Stimulated activated CD8-positive, alpha-beta memory T cell treated with anti-CD3 and anti-CD28 coated beads, Interleukin-4, amount 100 ng/mL, for 1 hour (primary cell): ENCODE measurements at places on chromosomes 7 and 10.

GRCh38 chr10:100565206-100565985, 29.7 kb downstream of the HIF1AN start:
- DNase-seq, result no peak

DNA sequence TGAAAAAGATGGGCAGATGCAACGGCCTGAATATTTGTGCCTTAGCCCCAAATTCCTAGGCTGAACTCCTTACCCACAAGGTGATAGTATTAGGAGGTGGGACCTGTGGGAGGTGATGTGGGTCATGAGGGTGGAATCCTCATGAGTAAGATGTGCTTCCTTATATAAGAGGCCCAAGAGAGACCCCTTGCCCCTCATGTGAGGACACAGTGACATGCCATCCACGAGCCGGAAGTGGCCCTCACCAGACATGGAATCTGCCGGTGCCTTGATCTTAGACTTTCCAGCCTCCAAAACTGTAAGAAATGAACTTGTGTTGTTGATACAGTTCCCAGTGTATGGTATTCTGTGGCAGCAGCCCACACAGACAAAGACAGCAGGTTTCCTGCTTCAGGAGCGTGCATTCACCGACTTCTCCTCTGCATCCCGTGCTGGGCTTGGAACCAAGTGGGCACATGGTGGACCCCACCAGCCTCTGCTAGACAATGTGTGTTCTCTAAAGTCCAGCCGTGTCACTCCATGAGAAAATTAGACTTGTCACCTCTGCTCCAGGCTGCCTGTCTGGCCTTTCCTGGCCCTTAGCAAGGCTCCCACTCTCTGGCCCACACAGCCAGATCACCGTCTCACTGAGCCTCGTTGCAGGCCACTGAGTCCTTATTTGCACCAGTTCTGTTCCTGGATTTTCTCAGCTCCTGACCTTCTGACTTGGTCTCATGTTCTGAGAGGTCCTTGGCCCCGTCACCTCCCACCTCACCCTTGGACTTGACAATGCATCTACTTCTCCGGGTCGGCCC, 52.9 kb upstream of the CACUL1 start:
- no peak for DNase-seq

- no peak for DNase-seq
These were observed 153.7 kb downstream of the PLXNA4 start for GRCh38 chr7:132422502-132423111.

DNA sequence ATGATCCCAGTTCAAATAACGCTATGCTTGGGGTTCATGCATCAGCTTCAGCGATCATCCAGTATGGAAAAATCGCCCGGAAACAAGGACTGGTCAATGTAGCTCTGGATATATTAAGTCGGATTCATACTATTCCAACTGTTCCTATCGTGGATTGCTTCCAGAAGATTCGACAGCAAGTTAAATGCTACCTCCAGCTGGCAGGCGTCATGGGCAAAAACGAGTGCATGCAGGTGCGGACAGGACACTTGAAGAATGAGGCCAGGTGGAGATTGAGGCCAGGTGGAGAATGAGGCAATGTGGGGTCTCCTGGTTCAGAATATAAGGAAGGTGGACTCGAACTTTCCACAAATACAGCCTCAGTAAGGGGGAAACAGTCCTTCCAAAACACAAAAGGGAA, 105.8 kb downstream of the TRRAP start:
- no peak for DNase-seq

DNA sequence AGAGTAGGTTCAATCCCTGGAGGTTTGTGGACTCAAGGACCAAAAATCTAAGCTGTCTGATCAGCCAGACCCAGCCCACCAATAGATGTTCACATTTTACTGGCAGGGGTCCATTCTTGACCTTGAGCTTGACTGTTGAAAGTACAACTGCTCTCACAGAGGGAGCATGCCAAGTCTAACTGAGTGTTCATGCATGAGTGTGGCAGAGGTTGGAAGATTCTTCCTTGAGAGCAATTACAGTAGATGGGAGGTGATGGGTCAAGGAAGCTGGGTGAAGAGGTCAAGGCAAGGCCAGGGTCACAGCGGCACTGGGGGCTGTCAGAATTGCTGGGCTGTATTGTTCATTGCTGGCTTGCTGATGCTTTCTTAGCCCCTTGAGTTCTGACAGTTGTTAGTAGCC, 202.8 kb upstream of the SVIL start:
- no peak for DNase-seq

DNA sequence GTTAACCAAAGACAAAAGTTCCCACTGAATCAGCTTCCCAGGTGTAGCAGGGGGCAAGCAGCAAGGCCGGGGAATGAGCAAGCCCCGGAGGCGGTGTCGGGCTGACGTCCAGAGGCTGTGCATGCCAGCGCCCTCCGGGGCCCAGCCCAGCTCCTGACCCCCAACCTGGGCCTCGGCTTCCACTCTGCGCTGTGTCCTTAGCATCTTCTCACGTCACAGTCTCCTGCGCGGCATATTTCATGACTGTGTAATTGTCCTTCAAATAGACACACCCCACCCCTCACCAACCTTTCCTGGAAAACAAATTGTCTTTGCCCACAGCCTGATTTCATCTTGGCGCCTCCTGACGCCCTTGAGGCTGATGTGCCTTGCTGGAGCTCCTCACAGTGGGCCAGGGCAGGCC, 133.5 kb downstream of the RGS10 start:
- DNase-seq, result no peak

- DNase-seq, result no peak
These were observed 417.9 kb upstream of the KLF6 start for GRCh38 chr10:4202938-4203337.

- DNase-seq, result no peak
These were observed 55.1 kb downstream of the ABI1 start for GRCh38 chr10:26805567-26806245.

DNA sequence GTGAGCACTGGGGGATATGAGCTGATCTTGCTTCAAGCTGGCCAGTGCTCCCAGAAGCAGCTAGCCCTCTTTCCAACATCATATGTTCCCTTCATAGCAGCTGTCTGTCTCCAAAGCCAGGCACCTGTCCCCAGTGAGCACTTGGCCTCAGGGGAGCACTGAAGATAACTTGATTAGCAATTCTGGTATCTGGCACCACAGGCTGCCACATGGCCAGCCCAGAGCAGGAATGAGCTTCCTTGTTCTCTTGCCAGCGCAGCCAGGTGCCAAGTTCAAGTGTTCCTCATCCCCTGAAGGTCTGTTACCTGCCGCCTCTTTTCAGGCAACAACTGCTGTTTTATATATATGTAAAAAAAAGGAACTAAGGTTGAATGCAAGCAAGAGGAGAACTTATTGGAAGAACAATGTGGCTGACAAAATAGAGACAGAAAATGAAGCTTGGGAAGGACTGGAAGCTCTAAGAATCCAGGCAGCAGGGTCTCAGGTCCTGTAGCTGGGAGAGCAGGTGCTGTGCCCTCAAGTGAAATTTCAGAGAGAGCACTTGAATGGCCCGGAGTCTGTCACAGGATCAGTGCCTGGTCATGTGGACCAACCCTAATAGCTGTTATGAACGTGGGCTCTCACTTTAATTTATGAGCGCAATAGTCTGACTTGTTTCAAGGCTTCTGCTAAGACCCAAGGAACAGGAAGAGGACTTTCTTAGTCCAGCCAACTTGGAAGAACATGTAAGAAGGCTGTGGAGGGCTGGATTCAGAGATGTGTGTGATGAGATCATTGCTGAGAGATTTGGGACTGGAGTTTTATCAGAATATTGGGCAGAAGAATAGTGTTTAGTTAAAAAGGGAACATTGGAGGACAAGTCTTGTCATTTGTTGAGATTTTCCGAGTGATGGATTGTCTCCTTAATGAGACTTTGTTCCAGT, 267.2 kb downstream of the GLRX3 start:
- no peak for DNase-seq

- DNase-seq, result no peak
These were observed 41.1 kb upstream of the NFKB2 start for GRCh38 chr10:102354451-102354850.

DNA sequence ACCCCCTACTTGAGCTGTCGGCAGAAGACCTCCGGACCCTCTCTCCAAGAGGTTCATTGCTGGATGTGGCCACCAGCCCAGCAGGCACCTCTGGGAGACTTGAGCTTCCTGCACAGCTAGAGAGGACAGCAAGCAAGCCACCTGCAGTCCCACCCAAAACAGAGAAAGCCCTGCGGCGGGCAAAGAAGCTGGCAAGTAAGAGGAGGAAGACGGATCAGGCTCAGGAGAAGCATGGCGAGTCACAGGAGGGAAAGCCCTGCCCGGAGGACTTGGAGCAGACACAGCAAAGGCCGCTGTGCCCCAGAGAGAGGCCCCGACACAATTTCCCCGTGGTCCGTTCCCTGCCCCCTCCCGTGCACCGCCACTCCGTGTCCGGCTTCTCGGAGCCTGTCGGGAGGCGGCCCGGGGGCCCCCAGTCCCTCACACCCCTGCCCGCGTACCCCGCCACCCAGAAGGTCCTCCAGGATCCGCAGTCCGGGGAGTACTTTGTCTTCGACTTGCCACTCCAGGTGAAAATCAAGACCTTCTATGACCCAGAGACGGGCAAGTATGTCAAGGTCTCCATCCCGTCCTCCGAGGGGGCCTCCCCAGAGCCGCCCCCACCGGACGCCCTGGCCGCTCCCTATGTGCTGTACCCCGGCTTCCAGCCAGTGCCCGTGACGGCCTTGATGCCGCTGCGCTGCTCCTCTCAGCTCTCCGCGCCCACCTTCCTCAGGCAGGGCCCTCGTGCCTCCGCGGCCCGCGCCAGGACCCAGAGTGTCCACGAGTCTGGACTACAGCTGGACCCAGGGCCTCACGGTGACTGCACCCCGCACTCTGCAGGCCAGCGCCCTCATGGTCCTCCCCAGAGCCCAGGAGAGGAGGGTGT, 27.2 kb downstream of the C10orf71 start:
- DNase-seq, result no peak

DNA sequence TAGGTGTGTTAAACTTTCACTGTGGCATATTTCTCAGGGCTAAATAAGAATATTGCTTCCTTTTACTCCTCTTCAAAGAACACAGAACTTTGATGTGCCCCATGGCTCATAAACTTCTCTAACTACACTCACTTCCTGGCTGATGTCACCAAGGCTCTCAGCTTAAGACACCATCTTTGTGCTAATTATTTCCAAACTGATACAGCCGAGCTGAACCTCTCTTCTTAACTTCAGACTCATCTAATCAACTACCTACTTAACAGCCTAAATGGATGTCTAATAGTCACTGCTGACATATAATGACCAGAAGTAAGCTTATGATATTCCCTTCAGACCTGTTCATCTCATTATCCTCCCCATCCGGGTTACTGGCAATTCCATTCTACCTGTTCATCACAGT, 3.6 kb downstream of the C10orf67 start:
- DNase-seq, result no peak

DNA sequence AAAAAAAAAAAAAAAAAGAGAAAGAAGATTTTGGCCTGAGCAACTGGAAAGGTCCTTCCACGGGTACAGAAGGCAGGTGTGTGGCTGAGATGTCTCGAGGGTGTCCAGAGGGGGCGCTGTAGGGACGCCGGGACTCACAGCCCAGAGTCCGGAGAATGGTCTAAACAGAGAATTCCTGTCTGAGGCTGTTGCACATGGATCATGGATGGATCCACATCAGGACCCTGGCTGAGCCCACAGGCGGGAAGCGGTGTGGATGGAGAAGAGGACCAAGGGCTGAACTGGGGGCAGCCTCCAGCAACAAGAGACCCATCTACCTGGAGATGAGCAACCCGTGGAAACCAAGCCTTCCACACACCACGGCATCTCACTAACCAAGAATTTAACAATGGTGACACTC, 55.0 kb downstream of the PKD1L1 start:
- no peak for DNase-seq

DNA sequence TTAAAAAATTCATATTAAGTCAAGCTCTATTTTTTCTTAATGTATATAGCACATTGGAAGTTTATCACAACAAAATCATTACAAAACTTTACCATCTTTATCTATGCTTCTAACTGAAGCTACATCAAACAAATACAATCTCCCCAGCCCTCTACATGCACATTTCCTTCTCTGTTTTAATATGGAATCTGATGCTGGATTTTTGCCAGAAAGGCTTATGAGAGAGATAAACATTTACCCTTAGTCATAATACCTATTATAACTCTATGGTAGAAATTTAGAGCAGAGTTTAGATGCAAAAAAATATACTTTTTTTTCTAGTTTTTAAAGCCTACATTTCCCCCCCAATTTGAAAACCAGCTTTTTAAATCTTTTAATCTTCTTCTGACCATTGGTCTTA, 1198.6 kb downstream of the GATA3 start:
- DNase-seq, result no peak

DNA sequence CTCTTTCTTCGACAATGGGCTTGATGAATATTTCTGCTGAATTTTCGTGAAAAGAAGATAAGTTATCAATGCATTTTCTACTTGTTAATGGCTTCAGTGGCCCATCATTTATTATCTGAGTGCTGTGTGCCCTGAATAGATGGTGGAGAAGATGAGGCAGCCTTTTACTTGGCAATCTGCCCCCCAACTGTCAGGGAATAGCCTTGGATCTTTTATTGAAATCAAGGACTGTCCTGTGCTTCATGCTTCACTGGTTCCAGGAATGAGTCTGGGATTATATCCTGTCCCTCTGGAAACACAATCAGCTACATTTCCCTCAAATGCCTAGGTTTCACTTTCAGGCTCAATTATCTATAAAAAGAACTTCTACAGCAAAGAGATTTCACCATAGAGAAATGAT, 75.9 kb upstream of the NXPH1 start:
- no peak for DNase-seq

- DNase-seq, result no peak
These were observed 9.1 kb downstream of the ZMIZ2 start for GRCh38 chr7:44757739-44758138.

DNA sequence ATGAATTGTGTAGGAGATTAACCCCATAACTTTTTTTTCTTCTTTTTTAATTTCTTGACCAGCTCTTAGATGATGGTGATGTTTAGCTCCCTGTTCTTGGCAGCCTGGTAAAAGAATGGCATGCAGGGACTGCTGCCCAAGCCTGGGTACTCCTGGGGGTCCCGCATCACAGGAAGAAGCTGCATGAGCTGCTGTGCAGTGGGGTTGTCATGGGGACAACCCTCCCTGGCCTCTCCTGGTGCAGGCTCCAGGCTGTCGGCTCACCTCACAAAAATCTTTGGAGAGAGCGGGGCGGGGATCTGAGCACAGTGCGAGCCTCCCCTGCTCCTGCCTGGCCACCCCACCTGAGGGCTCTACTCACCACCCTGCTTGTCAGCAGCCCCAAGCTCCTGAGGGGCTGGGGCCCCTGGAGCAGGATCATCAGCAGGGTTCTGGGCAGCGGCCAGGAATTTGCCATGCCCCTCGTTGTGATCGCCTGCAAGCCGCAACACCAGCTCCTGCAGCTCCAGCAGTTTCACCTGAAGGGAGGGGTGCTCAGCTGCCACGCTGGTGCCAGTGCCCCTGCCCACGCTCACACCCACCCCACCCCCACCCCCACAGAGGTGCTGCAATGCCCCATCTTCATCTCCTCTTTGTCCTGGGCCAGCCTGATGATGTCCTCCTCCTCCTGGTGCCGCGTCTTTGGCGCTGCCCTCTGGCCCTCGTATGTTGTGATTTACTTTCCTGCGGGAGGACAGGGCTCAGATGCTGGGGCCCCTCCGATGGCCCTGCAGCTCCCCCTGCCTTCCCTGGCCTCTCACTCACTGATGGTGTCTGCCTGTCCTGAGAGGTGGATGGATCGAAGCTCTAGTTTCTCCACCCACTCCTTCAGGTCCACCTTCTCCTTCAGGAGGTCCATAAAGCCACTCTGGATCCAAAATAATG, 15.5 kb upstream of the MTPAP start:
- DNase-seq, result no peak
